ENCODE measurements at places on chromosomes 4 and X. TPM values are rescaled to one million over a fixed set of nuclear protein-coding genes. Genes with fewer than 3 reads are reported as not detected.

The REST gene
- 47.9 TPM for total RNA-seq

The F8A3 gene
- total RNA-seq = 9.0 TPM

The HAND2 gene
- not detected for total RNA-seq

The HMGN5 gene
- 0.29 TPM for total RNA-seq

The MTMR8 gene
- total RNA-seq = 0.82 TPM

DNA sequence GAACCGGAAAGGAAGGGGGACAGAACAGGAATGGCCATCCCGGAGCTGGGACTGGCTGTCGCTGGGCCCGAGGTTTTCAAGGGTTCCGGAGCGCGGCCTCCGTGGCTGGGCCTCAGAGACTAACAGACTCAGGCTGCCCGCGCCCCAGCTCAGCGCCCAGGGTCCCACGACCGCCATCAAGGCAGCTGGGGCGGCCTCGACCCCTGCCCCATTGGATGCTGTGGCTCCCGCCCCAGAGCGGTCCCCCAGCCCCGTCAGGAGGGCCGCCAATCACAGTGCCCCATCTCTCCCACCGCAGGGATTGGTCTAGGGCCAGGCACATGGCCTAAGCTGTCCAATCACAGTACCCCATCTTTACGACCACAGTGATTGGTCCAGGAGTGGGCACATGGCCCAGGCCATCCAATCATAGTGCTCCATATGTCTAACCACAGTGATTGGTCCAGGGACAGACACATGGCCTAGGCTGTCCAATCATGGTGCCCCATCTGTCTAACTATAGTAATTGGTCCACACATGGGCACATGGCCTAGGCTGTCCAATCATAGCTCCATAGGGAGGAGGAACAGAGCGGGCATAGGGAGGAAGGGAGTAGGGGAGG lies 105.3 kb upstream of the NKX1-1 start:
- DNase-seq = peak; percentile 20

DNA sequence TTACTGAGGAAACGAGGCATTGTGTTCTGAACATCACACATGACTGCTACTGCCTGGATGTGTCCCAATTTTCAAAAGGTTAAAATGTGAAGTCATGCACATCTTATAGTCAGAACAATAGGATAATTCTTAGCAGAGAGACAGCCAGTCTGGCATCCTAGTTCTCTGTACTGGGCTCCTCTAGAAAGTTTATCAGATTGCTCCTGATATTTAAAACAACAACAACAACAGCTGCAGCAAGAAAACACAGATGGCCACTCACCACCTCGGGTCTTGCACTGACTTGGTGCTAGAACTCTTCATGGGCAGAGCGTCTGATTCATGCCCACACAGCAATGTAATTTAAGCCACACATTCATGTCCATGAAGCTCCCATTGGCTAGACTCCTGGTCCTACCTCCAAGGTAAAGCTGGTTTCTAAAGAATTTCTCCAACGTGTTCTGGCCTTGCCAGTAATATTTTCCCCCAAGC lies 33.3 kb upstream of the SLC2A9 start:
- DNase-seq = no peak

- no peak for DNase-seq
Measured at GRCh38 chr4:81808011-81808672, 336.4 kb upstream of the RASGEF1B start.

DNA sequence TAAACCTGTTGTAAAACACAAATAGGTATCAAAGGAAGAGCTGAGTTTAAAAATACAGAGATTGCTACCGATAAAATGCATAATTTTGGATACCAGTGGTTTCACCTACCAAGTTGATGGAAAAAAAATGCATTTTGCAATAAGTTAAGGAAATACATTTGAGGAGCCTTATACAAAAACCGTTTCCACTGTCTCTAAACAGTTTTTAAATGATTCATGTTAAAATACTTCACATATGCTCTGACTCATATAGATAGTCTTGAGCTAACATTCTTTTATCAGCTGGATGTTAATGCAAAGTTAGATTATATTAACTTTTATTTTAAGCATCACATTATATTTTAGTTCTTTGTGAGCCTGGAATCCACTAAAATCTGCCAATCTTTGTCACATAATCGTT lies 50.6 kb upstream of the ANKRD17 start:
- DNase-seq = no peak

- no peak for DNase-seq
Measured at GRCh38 chrX:10326578-10326977, 169.8 kb downstream of the CLCN4 start.

DNA sequence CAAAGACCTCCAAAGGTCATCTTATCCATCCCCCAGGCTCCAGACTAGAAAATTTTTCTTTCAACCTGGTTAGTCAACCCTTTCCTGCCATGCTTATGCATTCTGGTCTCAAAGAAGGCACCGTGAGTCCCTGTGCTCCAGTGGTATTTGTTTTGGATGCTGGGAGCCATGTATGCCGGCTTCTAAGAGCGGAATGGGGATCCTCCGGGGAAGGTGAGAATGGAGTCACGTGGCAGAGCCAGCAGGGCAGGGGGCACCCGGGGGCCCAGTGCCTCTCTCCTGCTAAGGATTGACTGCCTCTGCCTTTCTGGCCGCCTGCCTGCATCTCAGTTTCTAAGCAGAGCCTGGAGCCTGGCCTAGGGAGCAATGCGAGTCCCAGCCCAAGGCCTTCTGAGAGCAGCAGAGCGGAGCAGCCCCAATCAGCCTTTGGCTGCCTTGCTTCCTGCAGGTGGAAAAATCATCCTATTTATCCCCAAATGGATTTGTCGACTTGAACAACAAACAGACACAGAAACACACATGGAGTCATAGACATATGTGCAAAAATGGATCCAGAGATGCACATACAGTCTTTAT lies 141.0 kb downstream of the PJA1 start:
- no peak for DNase-seq

- DNase-seq = no peak
Measured at GRCh38 chrX:132270699-132271098, 51.5 kb upstream of the RAP2C start.

DNA sequence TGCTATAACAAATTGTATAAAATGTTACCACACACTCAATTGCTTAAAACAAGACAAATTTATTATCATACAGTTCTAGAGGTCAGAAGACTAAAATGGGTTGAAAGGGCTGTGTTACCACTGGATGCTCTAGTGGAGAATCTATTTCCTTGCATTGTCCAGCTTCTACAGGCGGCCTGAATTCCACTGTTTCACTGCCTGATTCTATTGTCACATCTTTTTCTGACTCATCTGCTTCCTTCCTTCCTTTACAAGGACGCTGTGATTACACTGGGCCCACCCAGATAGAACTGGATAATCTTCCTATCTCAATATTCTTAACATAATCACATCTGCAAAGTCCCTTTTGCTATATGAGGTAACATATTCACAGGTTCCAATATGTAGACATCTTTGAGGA lies 19.4 kb upstream of the ARMCX1 start:
- no peak for DNase-seq

- DNase-seq = no peak
Measured at GRCh38 chrX:142076633-142077032, 128.5 kb downstream of the MAGEC2 start.

DNA sequence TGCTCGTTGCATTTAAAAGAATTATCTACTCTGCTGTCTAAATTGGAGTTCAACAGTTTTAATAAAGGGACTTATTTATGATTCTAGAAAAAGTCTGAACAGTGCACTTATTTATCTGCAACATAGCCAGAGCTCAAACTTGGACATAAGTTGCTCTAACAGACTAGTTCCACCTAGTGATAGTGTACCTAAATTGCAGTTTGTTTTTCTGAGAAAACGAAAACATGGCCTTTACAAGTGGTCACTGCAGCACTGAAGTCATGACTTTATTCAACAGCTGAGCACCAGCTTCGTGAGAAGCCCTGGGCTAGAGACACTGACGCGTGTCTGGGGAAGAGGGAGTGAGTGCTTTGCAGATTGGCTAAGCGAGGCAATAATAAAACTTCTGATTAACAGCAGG lies 77.3 kb upstream of the IGSF1 start:
- no peak for DNase-seq
